Naive thymus-derived CD4-positive, alpha-beta T cell (primary cell): ENCODE measurements at places on chromosomes 6 and 20. TPM values are rescaled to one million over a fixed set of nuclear protein-coding genes. Genes with fewer than 3 reads are reported as not detected.

DNA sequence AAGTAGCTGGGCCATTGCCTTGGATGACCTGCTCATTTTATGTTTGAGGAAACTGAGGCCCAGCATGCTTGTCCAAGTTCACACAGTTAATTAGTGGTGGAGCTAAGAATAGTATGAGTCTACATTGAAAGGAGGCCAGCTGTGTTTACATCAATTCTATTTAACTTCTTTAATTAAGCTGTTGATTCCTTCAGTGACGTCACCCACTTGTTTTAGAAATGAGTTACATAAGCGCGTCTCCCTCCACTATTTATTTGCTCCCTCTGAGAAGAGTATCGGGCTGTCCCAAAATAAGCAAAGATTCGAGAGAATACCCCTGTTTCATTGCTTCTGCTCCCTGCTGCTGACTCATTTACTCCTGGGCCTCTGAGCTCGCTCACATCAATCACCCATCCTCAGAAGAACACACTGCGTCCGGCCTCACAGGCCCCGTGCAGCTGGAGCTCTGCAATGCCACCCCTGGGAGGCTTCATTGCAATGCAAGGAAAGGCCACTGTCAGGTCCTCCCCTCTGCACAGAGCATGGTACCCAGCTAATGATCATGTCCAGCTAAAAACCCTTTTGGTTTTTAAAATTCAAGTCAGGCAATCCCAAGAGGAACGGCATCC is 74.8 kb upstream of the BMP2 start:
- no peak for DNase-seq

DNA sequence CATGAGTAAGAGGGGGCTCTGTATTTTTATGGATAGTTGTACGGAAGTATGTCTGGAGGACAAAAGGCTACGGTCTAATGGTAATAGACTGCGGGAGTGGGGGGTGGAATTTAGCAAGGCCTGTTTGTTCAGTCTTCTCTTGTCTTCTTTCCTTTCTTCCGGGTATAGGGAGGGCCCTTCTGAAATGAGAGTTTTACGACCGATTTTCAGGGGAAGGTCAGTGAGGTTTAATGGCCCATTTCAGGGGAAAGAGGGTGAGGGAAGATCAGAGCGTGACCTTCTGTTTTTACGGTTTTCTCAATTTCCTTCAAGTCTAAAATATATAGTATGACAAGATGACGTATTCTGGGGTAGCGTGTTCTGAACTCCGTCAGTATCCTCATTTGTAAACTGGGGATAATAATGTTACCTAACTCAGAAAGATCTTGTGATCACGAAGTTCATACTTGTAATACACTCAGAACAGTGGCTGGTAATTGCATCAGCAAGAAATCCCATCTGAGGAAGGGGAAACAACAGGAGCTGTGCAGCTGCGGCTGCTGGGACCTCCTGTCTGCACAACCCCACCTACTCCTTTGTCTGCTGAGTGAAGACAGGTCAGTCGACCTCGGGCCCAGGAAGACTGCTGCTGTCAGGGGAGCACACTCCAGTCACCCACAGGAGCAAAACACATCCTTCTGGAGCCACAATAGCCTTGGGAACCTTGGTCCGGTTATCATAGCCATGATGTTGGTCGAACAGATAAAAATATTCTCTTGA is 90.4 kb downstream of the MAP3K7 start:
- DNase-seq = no peak

Gene GCM1
- 0.07 and 0.10 TPM in 2 replicates for total RNA-seq

DNA sequence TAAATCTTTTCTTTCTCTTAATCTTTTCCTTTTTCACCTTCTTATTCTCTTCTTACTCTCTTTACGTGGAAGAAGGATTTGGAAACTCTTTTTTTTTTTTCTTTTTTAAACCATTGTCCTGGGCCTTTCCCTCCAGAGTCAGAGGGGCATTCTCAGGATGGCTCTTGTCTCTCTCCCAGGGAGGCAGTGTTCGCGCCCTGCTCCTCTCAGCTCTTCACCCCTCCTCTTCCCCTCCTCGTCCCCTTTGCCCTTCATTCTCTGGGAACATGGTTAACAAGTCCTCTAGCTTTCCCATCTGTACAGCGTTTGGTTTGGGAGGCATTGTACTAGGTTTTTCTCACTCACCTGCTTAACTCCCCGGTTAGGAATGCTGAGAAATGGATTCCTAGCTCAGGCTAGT is 52.0 kb upstream of the TFB1M start:
- no peak for DNase-seq

Gene IFT52
- 14.8 and 16.6 TPM in 2 replicates for total RNA-seq
